ENCODE measurements at places on chromosomes 5 and 9.

DNA sequence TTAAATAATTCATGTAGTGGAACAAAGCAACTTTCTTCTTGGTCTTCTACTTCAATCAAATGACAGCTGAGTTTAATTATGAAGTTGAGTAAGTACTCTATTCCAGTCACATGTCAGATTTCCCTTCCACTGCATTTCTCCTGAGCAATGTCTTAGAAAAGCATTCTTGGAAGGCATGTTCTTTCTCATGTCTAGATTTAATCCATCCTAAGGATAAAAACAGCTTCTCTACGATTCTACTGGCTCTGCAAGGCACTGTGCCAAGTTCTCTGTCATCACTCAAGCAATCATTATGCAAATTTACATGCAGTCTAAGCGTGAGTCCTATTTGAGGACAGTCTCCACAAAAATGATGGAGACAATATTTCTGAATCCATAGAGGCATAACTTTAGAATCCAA lies 142.4 kb downstream of the YIPF5 start:
- DNase-seq: no peak

GRCh38 chr5:35899800-35900199 lies 38.6 kb downstream of the CAPSL start:
- DNase-seq: no peak

- DNase-seq: no peak
These were observed 217.6 kb downstream of the NPR3 start for GRCh38 chr5:32928761-32929160.

DNA sequence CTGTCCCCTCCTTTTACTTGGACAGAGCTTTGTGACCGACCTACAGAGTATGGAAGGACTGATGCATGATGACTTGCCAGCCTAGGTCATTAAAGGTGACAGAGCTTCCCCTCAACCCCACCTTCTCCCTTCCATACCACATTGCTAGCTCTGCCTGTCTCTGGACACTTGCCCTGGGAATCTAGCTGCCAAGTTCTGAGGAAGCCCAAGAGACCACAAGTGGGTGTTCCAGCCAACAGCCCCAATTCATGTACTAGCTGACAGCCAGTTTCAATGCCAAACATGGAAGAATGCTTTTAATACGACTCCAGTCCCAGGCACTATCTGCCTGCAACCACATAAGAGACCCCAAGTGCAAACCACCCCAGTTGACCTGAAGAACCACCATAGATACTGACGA lies 477.1 kb downstream of the SPOCK1 start:
- DNase-seq: no peak

- DNase-seq: no peak
These were observed 208.8 kb upstream of the IRX2 start for GRCh38 chr5:2960294-2960693.
